HuH-7 (cell line): ENCODE measurements at places on chromosomes 4 and X.
A peak's percentile ranks its signal among the peaks of the same experiment; 100 is the strongest.

GRCh38 chrX:145735036-145735435 is 82.6 kb upstream of the SLITRK2 start:
- DNase-seq, result no peak

DNA sequence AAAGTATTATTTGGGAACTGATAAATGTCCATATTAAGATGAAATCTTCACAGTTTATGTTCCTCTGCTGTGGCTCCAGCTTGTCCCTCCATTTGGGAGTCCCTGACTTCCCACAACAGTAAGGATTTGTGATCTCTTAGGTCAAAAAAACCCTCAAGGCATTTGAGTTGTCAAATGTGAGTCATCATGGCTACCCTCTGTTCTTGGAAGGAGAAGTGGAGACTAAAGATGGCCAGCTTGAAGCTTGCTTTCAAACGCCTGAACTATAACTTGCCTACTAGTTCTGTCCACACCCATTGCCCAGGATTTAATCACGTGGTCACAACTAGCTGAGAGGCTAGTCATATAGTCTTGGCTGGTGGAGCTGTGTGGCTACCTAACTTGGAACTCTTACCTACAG is 107.8 kb downstream of the CCNG2 start:
- no peak for DNase-seq

GRCh38 chrX:92230628-92231027 is 451.5 kb downstream of the PCDH11X start:
- DNase-seq, result no peak

GRCh38 chrX:103483720-103484119 is 35.6 kb downstream of the RAB40A start:
- DNase-seq, result no peak

DNA sequence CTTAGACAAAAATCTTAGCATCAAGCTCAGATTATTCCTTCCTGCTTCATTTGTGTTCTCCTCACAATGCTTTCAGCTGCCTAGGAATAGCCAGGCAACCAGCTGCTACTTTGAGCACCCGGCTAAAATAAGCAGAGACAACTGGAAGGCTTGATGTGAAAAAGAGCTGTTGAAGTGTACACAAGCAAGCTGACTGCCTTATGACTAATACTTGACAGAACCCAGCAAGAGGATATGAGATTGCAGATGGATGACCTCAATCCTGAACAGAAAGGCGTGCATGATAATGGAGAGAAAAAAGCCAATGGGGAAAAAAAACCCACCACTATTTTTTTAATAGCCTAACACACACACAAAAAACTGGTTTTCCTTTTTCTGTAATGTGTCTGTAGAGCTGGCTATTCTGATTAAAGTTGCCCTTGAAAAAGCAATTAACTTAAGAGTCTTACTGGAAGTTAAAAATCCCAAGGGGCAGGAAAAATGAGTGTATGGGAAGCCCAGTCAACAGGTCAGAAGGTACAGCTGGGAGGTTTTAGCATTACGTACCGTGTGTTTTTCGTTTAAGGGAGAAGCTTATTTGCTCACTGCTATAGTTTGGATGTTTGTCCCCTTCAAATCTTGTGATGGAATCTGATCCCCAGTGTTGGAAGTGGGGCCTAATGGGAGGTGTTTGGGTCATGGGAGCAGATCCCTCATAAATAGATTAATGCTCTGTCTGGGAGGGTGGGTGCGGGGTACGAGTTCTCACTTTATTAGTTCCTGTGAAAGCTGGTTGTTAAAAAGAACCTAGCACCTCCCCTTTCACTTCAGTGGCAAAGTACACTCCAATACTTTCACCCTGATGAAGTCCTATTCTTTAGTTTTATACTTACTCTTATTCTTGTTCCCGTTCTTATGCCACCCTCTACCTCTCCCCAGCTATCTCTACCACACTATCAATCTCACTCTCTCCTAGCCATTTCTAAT is 37.1 kb upstream of the HERC6 start:
- no peak for DNase-seq

DNA sequence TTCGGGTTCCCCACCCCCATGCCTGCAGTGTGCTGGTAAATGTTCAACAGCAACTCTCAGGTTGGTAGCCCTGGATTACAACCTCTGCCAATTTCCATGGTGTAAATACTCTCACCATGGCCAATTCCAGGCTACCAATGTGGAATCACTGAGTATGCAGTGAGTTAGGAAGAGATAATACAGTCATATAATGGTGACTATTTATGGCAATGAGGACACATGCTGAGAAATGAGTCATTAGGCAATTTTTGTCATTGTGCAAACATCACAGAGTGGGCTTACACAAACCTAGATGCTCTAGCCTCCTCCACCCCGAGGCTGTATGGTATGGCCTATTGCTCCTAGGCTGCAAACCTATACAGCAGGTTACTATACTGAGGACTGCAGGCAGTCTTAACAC is 4.6 kb upstream of the CLDN24 start:
- no peak for DNase-seq

GRCh38 chr4:78666830-78667258 is 109.3 kb upstream of the BMP2K start:
- no peak for DNase-seq

DNA sequence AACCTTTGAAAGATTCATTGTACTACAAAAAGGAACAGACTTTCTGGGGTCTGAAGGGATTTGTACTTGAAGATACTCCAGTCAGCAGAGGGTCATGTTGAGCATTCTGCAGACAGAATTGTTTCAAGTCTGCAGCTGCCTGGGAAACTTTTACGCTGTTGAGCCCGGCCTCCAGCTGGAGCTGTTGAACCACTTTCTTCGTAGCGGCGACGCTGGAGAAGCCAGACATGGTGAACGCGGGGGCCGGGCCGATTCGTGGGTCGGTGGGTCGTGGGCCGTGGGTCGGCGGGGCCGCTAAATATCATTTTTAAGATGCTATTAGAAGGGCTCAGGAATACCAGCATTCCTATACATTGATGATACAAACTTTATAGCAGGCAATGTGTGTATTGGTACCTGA is 12.0 kb upstream of the RTL9 start:
- DNase-seq, result peak; percentile 4

- DNase-seq, result no peak
These were observed 35.4 kb upstream of the HPGDS start for GRCh38 chr4:94378047-94378446.

DNA sequence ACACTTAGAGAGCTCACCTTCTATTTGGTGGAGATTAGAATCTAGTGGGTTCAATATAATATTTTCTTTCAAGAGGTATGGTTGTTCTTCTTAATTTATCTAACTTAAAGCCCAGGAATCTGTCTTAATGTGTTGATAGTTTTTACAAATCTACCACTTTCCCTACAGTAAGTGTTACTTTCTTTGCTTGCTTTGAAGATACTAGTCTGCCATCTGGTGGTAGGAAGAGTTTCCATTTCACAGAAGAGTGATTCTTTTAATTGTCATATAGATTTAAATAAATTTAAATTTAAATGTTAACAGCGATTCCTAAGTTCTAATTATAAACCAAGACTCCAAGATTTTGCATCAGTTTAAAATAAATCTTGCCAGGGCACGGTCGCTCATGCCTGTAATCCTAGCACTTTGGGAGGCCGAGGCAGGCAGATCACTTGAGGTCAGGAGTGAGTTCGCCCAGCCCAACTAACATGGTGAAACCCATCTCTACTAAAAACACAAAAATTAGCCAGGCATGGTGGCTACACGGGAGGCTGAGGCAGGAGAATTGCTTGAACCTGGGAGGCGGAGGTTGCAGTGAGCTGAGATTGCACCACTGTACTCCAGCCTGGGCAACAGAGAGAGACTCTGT is 43.5 kb downstream of the NUDT9 start:
- DNase-seq, result peak; percentile 17

GRCh38 chr4:183057255-183057654 is 41.8 kb upstream of the WWC2 start:
- no peak for DNase-seq

GRCh38 chrX:13372203-13372980 is 52.5 kb upstream of the ATXN3L start:
- no peak for DNase-seq

DNA sequence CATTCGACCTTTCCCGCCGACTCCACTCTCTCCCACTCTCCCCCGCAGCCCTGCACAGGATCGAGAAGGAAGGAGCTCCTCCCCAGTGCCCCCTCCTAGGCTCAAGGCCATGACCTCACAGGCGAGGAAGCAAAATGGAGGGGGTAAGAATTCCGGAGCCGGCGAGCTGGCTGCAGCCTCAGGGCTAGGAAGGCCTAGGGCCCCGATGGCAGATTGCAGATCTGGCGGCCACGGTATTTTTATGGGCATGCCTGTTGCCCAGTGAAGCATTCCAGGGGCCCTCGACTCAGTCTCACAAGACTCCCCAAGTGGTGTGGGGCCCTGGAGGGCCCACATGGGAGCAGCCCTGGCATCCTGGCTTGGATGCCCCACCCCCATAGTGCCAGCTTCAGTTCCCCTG is 942 bp upstream of the L1CAM start:
- DNase-seq, result no peak

DNA sequence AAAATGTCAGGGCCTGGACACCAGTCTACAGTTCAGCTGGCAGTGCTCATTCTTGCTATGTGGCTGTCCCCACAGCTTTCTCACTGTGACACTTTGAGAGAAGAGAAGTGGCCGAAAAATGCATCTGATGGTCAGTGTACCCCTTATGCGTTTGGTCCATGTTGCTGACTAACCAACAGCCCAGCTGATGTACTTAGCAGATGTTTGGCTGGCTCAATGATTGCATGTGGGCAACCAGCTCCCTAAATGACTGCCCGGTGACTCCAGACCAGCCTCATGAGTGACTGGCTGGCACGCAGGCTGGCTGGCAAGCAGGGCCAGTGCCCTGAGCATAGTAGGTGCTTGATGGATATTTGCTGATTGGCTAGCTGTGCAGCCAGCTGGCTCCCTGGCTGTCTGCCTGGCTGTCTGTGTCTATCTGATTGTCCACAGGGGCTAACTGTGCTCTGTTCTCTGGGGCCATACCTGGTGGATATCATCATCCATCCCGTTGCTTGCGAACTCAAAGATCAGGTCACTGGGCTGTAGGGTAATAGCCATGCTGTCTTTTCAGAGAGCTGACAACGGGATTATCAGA is 29.4 kb downstream of the ELF4 start:
- no peak for DNase-seq

DNA sequence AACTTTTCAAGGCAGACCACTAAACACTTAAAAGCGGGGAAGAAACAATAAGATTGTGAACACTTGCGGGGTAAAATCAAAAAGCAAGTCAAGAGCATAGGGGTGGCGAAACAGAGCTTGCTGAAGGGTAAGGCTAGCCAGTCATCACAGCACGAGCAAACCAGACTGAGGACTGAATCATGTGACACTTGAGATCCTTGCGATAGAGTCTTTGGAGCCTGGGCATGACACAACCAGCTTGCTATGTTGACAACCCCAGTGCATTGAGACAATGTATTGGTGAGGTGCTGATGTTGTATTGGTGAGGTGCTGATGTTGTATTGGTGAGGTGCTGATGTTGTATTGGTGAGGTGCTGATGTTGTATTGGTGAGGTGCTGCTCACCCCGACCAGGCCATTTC is 72.3 kb downstream of the SLIT2 start:
- no peak for DNase-seq

DNA sequence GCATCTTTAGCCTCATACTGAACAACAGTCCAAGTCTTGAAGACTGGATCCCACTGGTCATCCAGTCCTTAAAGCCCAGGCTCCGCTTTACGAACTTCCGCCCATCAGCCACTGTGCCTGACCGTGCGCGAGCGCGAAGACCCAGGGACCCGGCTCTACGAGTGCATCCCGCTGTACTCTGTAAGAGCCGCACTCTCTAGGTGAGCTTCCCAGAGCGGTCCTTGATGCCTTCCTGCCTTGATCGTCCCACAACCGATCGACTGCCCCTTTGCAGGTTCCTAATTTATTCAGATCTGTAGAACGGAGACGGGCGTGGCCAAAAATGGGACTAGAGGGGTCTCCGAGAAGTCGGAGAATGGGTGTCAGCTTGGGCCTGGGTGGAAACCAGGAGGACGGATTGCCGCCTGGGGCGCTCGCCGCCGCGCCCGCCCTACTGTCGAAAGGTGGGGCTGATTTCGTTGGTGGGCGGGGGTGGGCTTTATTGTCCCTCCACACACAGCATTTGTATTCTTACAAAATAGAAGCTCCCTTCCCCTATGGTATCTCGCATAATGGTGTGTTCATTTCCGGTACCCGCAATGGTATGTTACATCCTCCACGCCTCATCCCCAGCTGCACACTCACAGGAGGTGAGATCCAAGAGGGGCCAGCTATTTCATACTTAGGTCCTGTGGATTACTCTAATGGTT is 42.3 kb upstream of the FAM156A start:
- no peak for DNase-seq

DNA sequence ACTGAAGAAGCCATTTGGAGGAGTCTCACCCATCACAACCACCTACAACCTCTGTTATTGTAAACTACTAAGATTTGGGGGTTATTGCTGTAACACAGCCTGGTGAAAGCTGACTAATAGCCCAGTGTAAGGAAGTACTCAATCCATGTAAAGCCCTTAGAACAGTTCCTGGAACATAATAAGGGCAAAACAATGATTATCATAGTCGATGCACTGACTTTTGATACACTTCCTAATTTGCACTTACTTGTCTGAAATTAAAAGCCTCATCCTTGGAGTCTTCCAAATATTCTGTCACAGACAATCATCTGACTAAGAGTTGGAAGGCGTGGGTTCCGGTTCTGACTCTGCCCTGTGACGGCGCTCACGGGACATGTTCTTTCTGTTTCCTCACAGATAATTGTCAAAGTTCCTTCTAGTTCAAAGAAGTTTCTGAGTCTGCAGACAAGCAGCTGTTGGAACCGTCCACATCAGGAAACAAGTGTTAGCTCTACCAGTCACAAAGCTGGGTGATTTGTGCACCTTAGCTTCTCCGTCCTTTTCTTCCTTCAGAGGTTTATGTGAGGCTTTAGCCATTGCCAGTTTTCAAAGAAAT is 33.4 kb upstream of the RASGEF1B start:
- DNase-seq, result no peak

DNA sequence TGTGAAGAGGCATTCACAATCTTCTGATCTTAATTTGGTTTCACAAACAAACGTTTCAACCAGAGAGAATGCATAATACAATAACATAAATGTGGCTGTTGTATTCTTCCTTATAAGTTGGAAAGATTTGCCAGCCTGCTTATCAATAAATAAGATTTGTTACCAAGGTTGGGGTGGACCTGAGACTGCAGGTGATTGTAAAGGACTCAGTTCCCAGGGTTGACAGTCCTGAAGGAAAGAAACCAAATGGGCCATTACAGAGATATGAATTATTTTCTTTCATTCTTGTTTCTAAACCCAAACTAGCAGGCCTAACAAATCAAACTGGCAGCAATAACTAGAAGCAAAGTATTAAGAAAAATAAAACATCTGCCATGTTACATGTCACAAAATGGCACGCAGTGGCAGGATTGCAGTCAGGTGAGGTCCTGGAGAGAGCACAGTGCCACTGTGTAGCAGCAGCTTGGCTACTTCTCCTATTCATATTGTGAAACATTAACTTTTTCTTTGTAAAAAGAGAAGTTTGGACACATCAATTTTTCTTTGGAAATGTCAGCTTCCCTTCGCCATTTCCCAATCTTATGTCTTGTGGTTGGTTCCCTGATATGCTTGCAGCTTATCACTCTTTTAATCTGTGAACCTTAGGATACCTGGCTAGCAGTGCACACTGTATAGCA is 133.8 kb upstream of the EMCN start:
- no peak for DNase-seq

- DNase-seq, result peak; percentile 68
These were observed at the start of gene BMP2K for GRCh38 chr4:78776079-78776728. TSS of gene BMP2K (plus strand) at chr4:78776350. CDS start at chr4:78776544, 194 bp downstream.

GRCh38 chr4:112083587-112084347 is 61.5 kb upstream of the FAM241A start:
- no peak for DNase-seq

- DNase-seq, result no peak
These were observed 10.3 kb downstream of the WDR44 start for GRCh38 chrX:118356154-118356701.
